ENCODE measurements at places on chromosomes 7 and 10. TPM values are rescaled to one million over a fixed set of nuclear protein-coding genes. Genes with fewer than 3 reads are reported as not detected.

EVX1 gene
- not detected for total RNA-seq

FKBP9 gene
- 73.3 TPM for total RNA-seq

SRPK2 gene
- total RNA-seq = 19.8 TPM

DGKI gene
- total RNA-seq = 4.4 TPM

CYP17A1 gene
- not detected for total RNA-seq

CTNNA3 gene
- total RNA-seq = 23.8 TPM

GRCh38 chr7:123749537-123749857 lies 694 bp upstream of the WASL start:
- DNase-seq = peak; percentile 71

DNA sequence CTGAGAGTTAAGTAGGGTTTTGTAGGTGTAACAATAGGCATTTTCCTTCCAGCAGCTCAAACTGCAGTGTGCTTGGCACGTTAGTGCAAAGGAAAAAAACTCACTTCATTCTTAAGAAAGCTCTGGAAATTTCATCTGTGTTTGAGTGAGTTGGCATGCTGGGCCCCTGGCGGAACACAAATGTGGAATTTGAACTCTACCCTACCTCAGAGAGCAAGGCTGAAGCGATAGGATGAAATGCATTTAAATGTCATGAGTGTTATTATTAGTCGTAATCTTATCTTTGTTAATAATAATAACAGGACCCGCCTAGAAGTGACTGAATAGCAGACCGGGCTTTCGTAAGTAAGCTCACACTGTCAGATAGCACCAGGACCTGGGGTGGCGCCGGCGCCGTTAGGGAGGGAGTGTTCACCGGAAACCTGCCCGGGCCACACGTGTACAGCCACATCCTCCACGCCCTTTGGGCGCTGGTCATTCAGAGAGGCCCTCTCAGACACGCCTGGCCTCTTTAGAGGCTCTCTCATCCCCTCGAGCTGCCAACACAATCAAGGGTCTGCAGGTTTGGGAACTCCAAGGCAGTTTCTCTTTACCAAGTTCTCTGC lies 63.5 kb downstream of the GRK5 start:
- DNase-seq = peak; percentile 96

GRCh38 chr7:105352018-105352612 lies 36.6 kb downstream of the SRPK2 start:
- peak; percentile 81 for DNase-seq

- peak; percentile 34 for DNase-seq
These were observed 294.4 kb upstream of the MKI67 start for GRCh38 chr10:128420623-128421022.

DNA sequence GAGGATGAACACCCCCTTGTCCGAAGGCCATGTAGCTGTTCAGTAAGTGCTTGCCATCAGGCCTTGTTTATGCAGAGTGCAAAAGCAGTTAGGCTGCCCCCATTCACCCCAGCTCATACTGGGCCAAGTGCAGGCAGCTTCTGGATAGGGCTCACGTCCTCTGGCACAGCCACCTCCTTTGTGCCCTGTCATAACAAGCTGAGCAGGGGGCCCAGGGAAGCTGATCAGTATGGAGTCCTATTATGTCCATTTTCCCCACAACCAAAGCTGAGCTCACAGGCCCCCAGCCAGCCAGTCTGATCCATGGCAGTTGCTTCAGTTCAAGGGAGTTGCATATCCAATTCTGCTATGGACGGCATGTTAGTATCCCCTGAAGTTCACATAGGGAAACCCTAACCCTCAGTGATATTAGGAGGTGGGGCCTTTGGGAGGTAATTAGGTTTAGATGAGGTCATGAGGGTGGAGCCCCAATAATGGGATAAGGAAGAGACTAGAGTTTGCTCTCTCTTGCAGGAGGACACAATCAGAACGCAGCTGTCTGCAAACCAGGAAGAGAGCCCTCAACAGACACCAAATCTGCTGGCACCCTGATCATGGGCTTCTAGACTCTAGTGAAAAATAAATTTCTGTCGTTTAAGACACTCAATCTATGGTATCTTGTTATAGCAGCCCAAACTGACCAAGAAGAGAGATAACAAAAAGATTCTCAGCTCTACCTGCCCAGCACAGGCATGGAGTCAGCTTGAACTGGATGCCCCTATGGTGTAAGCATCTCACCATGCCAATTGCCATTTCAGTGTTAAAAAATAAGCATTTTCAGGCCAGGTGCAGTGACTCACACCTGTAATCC lies 155.9 kb downstream of the FGFR2 start:
- no peak for DNase-seq

DNA sequence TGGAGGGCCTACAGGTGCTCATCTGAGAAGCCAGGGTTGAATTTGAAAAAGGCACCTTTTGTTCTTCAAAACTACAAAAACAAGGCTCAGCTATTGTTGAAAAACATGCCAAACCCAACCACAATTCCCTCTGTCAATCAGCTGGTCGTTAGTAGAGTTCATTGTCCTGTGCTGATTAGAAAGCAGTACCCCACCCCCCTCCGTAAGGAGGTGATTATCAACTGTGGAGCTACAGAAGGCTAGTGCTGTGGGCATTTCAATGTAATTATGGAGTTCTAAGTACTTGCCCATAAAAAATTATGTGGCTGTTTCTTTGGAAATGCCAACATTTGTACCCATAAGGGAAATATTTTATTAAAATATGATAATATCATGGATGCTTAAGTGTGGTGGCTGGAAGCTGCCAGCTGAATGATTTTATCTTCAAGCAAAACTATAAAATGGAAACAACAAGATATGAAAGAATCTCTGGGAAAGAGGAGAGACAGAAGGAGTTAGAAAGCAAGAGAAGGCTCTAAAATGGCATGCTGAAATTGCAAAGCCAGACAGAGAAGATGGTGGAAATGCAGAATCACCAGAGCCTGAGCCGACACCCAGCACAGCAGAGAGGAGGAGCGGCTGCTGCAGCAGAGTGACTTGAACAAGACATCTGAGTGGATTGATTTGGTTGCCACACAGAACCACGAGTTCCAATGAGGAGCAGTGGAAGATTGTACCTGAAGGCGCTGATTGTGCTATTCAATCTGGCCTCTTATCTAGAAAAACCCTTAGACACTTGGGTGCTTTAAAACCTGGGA lies 179.5 kb upstream of the LRGUK start:
- no peak for DNase-seq

DNA sequence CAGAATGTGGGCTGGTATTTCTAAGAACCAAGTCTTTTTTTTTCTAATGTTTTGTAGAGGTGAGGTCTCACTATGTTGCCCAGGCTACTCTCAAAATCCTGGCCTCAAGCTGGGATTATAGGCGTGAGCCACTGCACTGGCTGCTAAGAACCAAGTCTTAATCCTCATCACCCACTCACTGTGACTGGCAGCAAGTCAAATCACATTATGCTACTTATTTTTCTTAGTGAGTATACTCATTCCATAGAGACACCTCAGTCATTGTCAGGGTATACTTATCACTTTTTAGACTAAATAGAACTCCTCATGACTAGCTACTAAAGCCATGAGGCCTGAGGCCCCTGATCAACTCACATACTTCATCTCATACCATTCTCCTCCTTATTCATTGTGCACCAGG lies 116.1 kb downstream of the STRA8 start:
- no peak for DNase-seq

DNA sequence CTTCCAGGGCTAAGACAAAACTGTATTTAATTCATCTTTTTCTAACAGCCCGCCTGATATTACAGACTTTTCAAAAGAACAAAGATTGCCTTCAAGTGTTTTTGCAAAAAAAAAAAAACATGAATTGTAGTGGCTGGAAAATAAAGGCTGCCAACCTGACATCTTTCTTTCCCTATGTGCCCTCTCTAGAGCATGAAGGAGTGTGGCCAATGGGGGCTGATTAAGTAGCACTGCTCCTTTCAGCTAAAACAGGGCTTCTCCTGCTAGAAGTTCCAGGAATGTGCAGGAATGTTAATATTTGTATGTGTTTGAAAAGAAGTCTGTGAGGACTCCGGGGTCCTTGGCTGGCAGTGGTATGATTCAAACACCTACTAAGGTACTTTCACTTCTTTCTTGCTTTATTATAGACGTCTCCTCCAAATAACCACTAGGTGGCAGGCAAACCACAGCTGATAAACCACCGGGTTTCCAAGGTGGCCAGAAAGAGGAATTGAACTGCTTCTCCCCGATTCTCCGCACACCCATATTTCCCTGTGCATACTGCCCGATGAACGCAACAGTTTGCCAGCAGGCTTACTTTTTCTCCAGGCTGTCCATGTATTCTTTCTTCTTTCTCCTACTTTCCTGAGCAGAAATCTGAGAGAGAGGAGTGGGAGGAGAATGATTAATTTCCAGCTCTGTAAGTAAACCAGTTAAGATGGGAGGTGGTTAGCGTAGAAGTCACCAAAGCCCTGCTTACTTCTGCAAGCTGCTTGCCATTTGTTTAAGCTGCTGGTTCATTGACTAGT lies 56.8 kb upstream of the DGKI start:
- DNase-seq = peak; percentile 75

GRCh38 chr10:110077436-110078130 lies 69.8 kb downstream of the ADD3 start:
- DNase-seq = no peak

DNA sequence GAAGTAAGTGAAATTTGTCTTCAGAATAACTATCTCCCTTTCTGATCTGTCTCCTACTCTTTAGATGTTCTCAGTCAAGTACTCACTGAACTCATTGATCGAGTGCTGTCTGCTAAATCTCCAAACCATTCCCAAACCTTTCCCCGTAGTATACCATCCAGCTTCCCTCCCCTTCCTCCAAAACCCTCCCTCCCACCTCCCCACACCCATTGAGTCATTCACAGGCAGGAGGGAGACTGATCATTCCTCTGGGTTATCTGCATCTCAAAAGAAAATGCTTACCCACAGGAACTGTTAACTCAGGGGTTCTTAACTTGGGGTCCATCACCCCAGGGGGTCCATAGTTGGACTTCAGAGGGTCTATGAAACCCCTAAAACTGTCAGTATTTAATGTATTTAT lies 37.4 kb downstream of the GOT1 start:
- DNase-seq = no peak

GRCh38 chr10:70164163-70164562 lies 6.2 kb downstream of the SAR1A start:
- no peak for DNase-seq

DNA sequence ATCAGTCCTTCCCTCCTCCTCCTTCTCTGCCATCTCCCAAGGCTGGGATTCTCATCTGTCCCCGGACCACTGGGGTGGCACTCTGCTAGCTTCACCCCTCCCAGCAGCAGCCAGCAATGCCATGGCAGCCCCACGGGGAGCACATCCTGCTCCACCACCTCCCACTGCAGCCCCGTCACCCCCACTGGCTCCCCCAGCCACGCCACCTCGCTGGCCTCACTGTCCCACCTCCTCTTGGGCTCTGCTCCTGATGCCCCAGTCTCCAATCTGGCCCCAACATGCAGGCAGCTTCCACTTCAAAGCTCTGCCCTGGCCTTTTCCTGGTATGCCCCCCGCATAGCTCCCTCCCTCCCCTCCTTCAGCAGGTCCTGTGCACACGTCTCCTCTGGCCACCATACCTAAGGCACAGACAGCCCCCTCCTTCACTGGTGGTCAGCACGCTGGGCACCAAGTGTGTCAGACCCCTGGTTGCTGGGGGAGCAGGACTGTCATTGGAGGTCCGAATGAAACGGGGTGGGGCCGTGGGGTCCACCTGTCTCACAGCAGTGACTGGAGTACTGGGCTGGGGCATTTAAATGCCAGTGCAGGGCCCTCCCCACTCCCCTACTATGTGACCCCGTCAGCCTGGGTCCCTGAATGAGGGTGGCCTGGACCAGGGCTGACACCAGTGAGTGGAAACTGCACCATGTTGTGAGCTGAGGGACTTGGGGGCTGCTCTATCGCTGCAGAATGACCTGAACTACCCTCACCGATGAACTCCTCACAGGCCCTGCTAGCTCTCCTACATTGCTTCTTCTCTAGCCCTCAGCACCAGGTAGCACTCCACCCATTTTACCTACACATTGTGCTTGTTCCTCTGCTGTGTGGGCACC lies 38.7 kb downstream of the RASGEF1A start:
- DNase-seq = no peak

GRCh38 chr7:69334701-69335100 lies 263.6 kb upstream of the AUTS2 start:
- DNase-seq = no peak

DNA sequence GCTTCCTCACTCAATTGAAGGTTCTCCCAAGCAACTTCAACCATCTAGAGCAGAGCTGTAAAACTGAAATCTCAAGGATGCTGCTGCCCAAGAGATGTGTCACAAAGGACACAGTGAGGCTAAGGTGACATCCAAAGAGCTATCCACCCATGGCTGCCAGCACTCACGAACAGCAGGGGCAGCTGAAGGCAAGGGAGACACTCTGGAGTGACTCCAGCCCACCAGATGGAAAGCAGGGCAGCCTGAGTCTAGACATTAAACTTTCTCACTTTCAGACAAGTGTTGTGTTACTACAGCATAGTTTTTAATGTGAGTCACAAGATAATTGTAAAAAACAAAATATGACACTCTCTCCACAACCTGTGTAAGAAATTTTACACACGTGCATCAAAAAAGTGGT lies 113.5 kb downstream of the LARP4B start:
- DNase-seq = no peak

GRCh38 chr7:100088095-100088620 lies 611 bp upstream of the COPS6 start:
- DNase-seq = no peak

DNA sequence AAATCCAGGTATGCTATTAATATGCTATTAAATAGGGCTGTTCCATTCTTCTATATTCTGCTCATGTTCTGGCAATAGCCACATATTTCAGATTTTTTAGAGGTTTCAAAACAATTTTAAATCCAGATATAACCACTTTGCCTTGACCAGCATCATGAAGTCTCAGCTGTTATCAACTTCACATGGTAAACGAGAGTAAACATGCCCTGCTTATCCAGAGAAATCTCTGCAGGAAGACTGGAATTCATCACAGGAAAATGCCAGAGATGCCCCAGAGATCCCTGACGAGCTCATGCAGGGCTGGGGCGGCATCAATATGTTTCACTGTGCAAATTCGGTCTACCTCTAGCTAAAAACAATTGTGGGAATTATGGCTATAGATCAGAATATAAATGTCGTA lies 126.5 kb downstream of the FANK1 start:
- no peak for DNase-seq

Measured in right atrium auricular region (tissue), 2 donors.